Effector memory CD8-positive, alpha-beta T cell (primary cell): ENCODE measurements at places on chromosomes 2 and 18.

DNA sequence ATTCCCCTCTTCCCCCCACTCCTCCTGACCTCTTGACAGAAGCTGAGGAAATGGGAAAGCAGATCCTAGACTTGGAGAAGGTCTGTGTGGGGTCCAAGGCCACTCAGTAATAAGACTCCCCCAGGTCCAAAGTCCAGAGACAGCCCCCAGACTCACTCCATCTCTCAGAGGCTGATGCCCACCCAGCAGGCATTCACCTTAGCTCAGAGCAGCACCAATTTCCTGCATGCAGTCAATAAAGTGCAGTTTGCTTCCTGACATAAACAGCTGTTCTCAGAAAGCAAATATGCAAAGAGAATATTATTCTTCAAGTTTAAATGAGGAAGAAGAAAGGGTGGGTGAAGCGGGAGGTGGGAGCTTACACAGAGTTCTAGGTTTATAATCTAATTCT is 84.1 kb upstream of the RTN4 start:
- peaks cover 9% of the 10 kb centered on the region for H3K36me3 ChIP-seq
- DNase-seq = no peak
- peak overlapping the region; percentile 85 for H3K4me3 ChIP-seq
- H3K27ac ChIP-seq = peak overlapping the region; percentile 95
- peaks cover 17% of the 10 kb centered on the region for H3K4me1 ChIP-seq

- no peaks in the 10 kb centered on the region for H3K36me3 ChIP-seq
- no peak overlapping the region for H3K27ac ChIP-seq
- H3K27me3 ChIP-seq = no peaks in the 10 kb centered on the region
Observed at GRCh38 chr2:204948024-204948763, 402.9 kb downstream of the PARD3B start.

DNA sequence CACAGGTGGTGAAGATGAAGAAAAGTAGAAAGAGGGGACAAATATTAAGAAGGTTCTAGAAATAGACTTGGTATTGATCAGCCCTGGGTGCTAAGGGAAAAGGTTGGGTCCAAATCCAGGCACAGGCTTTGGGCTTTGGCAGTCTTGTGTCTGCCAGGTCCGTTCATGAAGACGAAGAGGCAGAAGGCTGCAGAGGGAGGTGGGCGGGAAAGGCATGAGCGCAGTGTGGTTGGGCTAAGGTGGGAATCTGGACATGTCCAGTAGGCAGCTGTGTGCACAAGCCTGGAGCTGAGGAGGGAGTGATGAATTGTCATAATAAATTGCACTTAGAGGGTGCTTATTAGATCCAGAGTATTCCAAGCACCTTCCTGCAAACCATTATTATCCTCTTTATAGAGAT is 105.7 kb upstream of the TEX51 start:
- H3K27ac ChIP-seq = no peak overlapping the region
- no peaks in the 10 kb centered on the region for H3K36me3 ChIP-seq
- H3K4me1 ChIP-seq = no peaks in the 10 kb centered on the region
- DNase-seq = no peak
- no peak overlapping the region for H3K4me3 ChIP-seq
- H3K27me3 ChIP-seq = peaks cover 37% of the 10 kb centered on the region

DNA sequence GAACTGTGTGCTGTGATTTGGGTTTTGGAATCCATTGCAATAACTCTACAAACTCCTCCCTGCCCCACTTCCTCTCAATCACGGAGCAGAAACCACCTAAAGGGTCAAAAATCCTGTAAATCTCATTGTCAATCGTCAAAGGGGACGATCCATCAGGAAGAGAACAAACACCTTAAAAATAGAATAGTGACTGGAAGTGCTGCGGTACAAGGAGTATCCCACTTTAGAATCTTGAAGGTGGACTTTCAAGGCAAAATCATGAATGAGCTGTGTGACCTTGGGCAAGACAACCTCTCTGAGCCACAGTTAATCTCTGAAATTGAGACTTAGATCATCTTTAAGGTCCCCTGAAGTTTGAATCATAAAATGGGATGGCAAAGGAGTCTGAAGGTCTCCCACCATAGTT is 5.9 kb downstream of the PMAIP1 start:
- peaks cover 42% of the 10 kb centered on the region for H3K4me1 ChIP-seq
- peak overlapping the region; percentile 97 for H3K27ac ChIP-seq
- peaks cover 53% of the 10 kb centered on the region for H3K36me3 ChIP-seq
- no peak for DNase-seq
- H3K4me3 ChIP-seq = no peak overlapping the region
